Activated CD8-positive, alpha-beta T cell treated with anti-CD3 and anti-CD28 coated beads, Interleukin-2, amount 10 ng/mL, durations not matched to agents 7 days and 5 days (primary cell): ENCODE measurements at places on chromosomes 4 and X. TPM values are rescaled to one million over a fixed set of nuclear protein-coding genes. Genes with fewer than 3 reads are reported as not detected.

DNA sequence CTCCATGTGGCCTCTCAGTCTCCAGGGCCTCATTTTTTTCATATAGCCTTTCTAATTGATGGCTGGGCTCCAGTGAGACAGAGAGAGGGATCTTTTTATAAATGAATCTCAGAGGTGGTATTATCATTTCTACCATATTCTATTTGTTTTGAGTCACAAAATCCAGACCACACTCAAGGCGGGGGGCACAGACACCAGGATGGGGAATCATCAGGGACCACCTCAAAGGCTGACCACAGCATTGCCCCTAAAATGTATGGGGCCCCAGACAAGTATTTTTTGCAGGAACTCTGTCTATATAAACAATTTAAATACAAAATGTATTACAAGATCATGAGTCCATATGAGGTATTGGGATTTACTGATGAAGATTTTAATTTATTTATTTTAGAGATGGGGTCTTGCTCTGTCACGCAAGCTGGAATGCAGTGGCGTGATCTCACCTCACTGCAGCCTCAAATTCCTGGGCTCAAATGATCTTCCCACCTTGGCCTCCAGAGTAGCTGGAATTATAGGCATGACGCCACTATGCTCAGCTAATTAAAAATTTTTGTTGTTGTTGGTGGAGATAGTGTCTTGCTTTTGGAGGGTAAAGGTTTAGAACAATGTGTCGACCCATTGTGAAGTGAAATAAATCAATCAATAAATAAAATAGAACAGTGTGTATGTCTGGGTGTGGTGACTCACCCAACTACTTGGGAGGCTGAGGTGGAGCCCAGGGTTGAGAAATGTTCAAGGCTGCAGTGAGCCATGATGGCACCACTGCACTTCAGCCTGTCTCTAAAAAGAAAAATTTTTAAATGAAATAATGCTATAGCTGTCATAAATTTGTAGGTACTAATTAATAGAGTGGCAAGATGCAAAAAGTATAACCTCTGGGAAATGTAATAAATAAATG is 29.4 kb downstream of the WDR13 start:
- DNase-seq: no peak
- peaks cover 6% of the 10 kb centered on the region for H3K4me1 ChIP-seq
- H3K27ac ChIP-seq: no peak overlapping the region
- no peaks in the 10 kb centered on the region for H3K36me3 ChIP-seq

DNA sequence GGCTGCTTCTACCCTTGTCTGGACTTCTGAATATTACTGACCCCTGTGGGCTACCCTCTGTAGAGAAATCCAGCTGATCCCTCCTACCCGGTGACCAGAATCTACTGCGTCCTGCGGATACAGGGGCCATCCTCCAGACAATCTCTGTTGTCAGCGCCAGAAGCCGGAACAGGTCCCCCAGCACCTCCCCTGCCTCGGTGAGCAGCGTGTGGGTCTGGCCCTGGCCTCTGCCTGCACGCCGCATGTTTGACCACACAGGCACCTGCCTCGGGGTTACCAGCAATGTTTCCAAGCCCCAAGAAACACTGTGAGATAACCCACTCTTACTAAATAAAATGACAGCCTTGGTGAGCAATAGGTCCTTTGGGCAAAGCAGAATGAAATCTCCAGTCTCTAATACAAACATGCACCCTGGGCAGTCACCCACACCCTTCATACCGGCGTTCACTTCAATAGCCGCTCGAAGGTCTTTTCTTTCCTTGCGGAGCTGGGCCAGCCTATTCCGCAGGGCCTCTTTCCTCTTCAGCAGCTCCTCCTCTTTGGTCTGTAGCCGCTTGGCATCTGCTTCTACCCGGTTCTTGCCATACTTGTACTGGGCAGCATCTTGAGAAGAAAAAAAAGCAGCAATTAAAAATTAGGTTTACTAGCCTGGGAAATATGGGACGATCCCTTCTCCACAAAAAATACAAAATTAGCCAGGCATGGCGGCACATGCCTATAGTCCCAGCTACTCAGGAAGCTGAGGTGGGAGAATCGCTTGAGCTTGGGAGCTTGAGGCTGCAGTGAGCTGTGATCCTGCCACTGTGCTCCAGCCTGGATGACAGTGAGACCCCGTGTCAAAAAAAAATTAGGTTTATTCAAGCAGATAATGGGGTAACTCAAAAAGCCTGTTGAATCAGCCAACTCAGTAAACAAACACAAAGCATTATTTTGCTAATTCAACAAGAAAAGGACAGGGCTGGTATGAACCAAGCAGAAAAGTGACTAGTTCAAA is 165.1 kb downstream of the AFAP1 start:
- H3K4me1 ChIP-seq: peaks cover 30% of the 10 kb centered on the region
- H3K27me3 ChIP-seq: no peaks in the 10 kb centered on the region
- no peak overlapping the region for H3K27ac ChIP-seq
- H3K4me3 ChIP-seq: no peak overlapping the region
- DNase-seq: no peak
- peaks cover 2% of the 10 kb centered on the region for H3K36me3 ChIP-seq

- no peak for DNase-seq
- H3K4me3 ChIP-seq: no peak overlapping the region
- H3K36me3 ChIP-seq: no peaks in the 10 kb centered on the region
- no peaks in the 10 kb centered on the region for H3K27me3 ChIP-seq
- H3K27ac ChIP-seq: no peak overlapping the region
These were observed 20.5 kb downstream of the CNGA1 start for GRCh38 chr4:47996021-47996420.

DNA sequence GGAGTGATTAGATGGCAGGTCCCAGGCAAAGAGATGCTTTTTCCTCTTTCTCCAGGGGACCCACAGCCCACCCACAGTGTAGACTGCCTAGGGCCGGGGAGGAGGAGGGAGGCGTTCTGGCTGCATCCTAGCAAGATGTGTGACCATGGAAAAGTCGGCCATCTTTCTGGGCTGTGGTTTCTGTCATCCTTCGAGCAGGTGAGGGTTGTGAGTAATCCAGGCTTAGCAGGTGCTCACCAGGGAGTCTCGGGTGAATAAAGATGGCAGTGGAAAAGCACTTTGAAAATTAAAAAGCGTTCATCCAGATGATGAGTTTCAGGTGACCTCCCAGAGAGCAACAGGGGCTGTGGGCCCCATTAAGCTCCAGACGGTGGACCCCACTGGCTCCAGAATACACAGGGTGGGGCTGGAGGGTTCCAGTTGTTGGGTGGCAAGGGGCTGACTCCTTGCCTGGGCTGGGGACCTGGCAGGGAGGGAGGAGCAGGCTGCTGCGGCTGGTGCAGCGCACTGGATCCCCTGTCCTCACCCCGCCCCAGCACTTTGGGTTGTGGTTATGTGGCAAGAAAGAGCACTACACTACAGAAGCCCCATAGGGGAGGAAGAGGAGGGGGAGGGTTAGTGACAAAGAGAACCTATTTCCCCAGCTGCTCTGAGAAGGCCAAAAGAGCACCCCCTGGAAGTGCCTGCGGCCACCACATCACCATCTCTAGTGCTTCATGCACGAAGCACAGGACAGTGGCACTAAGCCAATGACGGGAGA is 23.7 kb downstream of the ELF4 start:
- peak; percentile 86 for DNase-seq
- H3K27me3 ChIP-seq: no peaks in the 10 kb centered on the region
- H3K36me3 ChIP-seq: peaks cover 36% of the 10 kb centered on the region
- peaks cover 76% of the 10 kb centered on the region for H3K4me1 ChIP-seq

GRCh38 chrX:43899878-43900815 is 17.9 kb upstream of the MAOB start:
- no peaks in the 10 kb centered on the region for H3K36me3 ChIP-seq
- no peaks in the 10 kb centered on the region for H3K27me3 ChIP-seq
- no peak overlapping the region for H3K4me3 ChIP-seq
- H3K4me1 ChIP-seq: no peaks in the 10 kb centered on the region
- H3K27ac ChIP-seq: no peak overlapping the region

DNA sequence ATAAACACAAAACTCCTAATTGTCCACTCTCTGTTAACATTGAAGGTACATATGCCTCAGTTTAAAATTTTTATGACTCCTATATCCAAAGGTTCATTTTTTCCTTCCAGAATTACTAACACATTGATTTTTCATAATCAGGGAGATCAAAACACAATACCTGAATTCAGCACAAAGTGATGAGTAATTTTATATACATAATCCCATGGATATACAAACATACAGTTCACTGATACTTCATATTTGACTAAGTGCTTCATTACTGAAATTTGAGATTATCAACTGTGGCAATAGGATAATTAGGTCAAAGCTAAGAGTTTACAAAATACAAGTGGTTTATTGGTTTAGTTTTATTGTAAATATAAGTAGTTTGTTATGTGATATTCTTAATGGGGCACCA is 176.2 kb upstream of the PRPS2 start:
- H3K4me3 ChIP-seq: no peak overlapping the region
- H3K27me3 ChIP-seq: no peaks in the 10 kb centered on the region
- H3K4me1 ChIP-seq: no peaks in the 10 kb centered on the region
- no peak for DNase-seq
- no peaks in the 10 kb centered on the region for H3K36me3 ChIP-seq
- H3K27ac ChIP-seq: no peak overlapping the region

- H3K36me3 ChIP-seq: no peaks in the 10 kb centered on the region
- no peak overlapping the region for H3K27ac ChIP-seq
- H3K4me1 ChIP-seq: no peaks in the 10 kb centered on the region
- no peak for DNase-seq
- H3K27me3 ChIP-seq: peaks cover 15% of the 10 kb centered on the region
These were observed 113.3 kb upstream of the H2AZ1 start for GRCh38 chr4:100063355-100063754.

GRCh38 chr4:20017070-20017776 is 234.5 kb upstream of the SLIT2 start:
- H3K4me3 ChIP-seq: no peak overlapping the region
- H3K4me1 ChIP-seq: no peaks in the 10 kb centered on the region
- H3K27me3 ChIP-seq: no peaks in the 10 kb centered on the region
- H3K36me3 ChIP-seq: no peaks in the 10 kb centered on the region
- H3K27ac ChIP-seq: no peak overlapping the region
- DNase-seq: no peak

- DNase-seq: no peak
- H3K27ac ChIP-seq: no peak overlapping the region
- H3K27me3 ChIP-seq: peaks cover 3% of the 10 kb centered on the region
- no peaks in the 10 kb centered on the region for H3K36me3 ChIP-seq
- H3K4me1 ChIP-seq: no peaks in the 10 kb centered on the region
- no peak overlapping the region for H3K4me3 ChIP-seq
These were observed 81.5 kb upstream of the MAPK10 start for GRCh38 chr4:86441175-86441936.

DNA sequence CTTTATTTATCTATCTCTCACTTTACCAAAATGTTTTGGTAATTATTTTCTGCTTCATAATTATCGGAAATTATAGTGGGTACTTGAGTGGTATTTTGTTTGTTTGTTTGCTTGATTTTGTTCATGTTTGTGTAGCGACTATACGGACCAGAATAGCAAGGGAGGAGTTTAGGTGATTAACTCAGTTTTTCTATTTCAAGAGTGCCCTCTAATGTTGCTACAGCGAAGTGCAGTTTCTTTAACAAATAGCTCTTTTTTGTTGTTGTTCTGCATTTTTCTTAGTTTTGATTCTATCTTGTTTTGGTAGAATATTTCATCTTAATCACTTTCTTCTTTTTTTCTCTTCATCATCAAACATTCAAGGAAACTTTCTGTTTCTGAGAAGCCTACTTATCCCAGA is 40.8 kb upstream of the QRFPR start:
- no peak for DNase-seq
- H3K27me3 ChIP-seq: peaks cover 2% of the 10 kb centered on the region
- H3K27ac ChIP-seq: no peak overlapping the region
- no peak overlapping the region for H3K4me3 ChIP-seq
- H3K4me1 ChIP-seq: no peaks in the 10 kb centered on the region
- H3K36me3 ChIP-seq: no peaks in the 10 kb centered on the region

GRCh38 chr4:23770011-23770410 is 119.8 kb downstream of the PPARGC1A start:
- no peak overlapping the region for H3K27ac ChIP-seq
- no peak overlapping the region for H3K4me3 ChIP-seq
- no peaks in the 10 kb centered on the region for H3K27me3 ChIP-seq
- no peak for DNase-seq

DNA sequence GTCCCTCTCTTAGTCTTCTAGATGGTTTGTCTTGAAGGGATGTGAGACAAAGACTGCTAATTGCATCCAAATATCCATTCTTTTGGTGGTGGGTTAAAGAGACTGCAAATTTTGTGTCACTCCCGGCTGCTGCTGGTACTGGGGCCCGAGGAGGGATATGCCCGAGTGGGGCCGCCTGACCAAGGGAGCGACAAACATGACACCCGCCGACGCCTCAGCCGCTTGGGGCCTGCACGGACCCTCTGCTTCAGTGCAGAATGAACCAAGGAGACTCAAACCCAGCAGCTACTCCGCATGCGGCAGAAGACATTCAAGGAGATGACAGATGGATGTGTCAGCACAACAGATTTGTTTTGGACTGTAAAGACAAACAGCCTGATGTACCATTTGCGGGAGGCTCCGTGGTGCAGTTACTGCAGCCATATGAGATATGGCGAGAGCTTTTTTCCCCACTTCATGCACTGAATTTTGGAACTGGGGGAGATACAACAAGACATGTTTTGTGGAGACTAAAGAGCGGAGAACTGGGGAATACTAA is 13.6 kb upstream of the ARX start:
- peaks cover 16% of the 10 kb centered on the region for H3K27me3 ChIP-seq
- no peak for DNase-seq
- H3K4me1 ChIP-seq: no peaks in the 10 kb centered on the region
- no peak overlapping the region for H3K27ac ChIP-seq
- H3K36me3 ChIP-seq: no peaks in the 10 kb centered on the region

GRCh38 chr4:138892483-138893407 is 122.8 kb upstream of the NOCT start:
- peaks cover 7% of the 10 kb centered on the region for H3K27me3 ChIP-seq
- no peaks in the 10 kb centered on the region for H3K36me3 ChIP-seq
- peaks cover 2% of the 10 kb centered on the region for H3K4me1 ChIP-seq

DNA sequence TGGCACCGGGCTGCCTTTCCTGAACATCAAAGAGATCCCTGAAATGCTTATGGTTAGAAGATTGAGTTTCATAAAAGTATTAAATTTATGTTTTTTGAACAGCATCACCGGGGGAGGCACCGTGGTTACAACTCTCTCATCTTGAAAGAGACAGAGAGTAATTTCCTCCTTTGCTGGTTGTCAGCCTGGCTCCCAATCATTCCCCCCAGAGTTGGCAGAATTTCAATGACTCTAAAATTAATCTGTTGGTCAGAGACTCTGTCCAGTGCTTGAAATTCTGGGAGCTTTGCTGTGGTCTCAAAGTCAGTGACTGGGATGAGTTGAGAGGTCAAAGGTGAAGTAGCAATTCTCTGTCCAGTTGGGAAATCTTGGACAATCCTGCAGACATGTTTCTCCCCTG is 135.9 kb downstream of the RAB28 start:
- H3K4me1 ChIP-seq: no peaks in the 10 kb centered on the region
- no peaks in the 10 kb centered on the region for H3K27me3 ChIP-seq
- DNase-seq: no peak
- no peak overlapping the region for H3K4me3 ChIP-seq
- H3K27ac ChIP-seq: no peak overlapping the region
- H3K36me3 ChIP-seq: peaks cover 2% of the 10 kb centered on the region

Gene USP51
- total RNA-seq: 1.2 TPM

Gene HPGDS
- total RNA-seq: not detected

Gene OR13H1
- not detected for total RNA-seq

Gene RGN
- total RNA-seq: not detected
